ENCODE measurements at places on chromosomes 5 and 9.

GRCh38 chr9:134548618-134549017, 93.0 kb upstream of the COL5A1 start:
- DNase-seq, result no peak

DNA sequence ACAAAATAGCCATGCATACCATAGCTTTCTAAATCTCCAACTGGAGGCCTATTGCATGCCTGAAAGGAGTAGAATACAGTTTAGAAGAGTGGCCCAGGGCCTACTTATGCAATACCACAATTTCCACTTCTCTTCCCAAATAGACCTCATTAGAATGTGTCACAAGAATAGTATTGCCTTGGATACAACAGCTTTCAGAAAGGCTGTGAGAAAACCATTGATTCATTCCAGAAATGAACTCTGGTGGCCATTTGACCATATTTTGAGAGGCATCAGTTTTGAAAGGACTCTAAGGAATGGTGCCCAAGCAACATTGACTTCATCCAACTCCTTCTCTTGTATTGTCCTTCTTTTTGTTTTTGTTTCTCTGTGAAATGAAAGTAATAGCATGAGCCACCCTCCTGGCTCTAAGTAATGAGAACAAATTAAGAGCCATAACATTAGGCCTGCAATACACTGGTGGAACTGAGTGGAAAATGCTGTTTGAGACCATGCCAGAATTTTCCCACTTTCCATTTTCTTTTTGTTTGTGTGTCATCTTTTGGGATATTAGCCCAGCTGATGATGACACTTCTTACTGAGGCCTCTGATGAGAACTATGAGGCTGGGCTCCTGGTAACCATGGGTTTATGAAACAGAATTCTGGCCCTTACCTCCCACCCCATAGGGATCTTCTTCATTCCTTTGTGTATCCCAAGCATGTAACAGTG, 90.2 kb downstream of the TMEM174 start:
- no peak for DNase-seq

GRCh38 chr5:122434205-122434970, 122.4 kb downstream of the SNCAIP start:
- DNase-seq, result no peak

DNA sequence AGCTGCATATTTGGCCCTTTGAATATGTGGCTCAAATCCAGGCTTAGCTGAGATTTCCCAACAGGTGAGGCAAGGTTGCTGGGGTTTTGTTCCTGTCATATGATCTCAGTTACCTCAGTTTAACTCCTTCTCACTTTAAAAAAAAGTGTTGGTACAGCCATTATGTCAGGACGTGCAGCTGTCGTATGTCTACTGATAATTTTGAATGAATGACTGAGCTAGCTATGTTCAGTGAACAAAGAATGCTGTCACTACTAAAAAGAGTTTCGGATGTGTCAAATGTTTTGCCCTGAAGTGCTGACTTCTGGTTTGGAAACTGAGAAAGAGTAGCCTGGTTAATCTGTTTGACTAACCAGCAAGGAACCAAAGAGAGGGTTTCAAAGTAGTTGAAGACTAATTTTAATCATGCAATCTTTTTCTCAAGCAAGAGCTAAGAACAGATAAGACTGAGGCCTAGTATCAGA, 106.3 kb upstream of the NR3C1 start:
- DNase-seq, result no peak

DNA sequence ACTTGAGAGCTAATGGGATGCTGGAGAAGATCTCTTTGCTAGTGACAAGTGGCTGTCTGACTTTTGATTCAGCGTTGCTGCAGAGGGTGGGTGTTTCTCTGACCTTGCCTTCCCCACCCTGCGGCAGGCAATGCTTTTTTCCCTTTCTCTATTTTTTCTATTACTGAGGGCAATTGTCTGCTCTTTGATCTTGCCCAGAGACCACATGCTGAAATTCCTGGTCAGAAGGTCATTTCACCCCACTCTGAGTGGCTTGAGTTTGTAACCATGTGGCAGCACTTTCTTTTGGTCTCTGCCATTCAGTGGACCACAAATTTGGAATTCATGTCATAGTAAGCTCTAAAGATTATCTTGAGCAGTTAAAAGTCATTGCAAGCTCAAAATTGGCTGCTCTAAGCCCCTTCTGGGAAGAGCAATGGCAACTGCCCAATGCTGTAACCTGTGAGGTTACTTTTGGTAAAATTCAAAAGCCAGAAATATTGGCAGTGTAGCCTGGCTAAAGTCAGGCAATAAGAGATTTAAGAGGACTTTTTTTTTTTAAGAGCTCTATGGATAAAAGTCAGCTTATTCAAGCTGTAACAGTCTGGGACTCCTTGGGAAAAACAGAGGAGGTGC, 30.4 kb upstream of the MTMR12 start:
- no peak for DNase-seq

- no peak for DNase-seq
Measured at GRCh38 chr9:8868632-8869031, 1069.1 kb upstream of the DMAC1 start.

DNA sequence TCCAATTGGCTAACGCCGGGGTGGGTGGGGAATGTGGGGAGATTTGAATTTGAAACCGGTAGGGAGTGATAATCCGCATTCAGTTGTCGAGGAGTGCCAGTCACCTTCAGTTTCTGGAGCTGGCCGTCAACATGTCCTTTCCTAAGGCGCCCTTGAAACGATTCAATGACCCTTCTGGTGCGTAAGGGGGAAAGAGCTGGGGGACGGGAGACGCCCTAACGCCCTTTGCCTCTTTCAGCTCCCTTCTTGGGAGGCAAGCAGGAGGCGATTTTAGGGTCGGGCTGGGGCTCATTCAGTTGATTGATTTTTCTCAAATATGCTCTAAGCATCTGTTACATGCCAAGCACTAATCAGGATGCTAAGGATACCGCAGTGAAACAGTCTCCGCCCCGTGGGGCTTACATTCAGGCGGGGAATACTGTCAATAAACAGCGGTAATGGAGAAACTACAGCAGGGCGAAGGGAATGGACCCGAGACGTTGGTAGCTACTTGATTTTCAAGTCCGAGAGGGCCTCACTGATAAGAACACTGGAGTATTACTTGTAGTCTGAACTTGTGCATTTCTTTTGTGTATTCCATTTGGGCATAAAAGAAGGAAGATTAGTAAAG, at the start of gene HMMR:
HMMR (plus strand) TSS at position 71 of the 610 bp plus-strand sequence; CDS start at position 132, 61 bp downstream.
- DNase-seq, result no peak

DNA sequence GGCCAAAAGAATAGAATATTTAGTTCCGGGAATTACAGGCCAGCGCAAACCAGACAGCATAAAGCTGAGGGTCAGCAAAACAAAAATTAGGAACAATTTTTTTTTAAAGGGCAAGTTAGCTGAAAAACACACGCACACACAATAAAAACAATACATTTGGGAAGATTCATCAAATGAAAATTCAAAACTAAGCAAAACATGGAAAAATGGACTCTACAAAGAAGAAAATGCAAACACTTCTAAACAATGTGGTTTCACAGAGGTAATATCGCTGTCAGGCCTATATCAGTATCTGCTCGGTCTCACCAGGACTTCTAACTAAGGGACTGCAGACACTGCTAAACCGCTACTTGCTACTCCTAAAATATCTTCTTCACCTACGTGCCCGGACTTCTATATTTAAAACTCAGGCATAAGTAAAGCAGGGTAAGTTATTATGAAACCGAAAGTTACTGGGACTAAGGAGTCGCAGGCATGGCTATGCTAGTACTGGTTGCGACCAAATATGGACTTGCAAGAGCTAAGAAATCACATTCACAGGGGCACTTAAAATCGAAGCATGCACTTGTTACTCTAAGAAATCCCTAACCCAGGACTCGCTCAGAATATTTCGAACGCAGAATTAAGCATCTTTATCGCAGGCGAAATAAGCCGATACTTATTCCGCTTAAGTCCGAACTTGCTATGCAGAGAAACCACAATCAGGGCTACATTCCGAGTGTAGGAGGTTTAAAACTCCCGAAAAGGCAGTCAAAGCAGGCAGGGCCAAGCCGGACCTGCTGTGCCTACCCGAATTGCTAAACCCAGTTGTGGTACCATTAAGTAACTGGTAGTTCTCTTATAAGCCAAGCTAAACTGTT, 2.3 kb downstream of the ANXA2R start:
- no peak for DNase-seq

DNA sequence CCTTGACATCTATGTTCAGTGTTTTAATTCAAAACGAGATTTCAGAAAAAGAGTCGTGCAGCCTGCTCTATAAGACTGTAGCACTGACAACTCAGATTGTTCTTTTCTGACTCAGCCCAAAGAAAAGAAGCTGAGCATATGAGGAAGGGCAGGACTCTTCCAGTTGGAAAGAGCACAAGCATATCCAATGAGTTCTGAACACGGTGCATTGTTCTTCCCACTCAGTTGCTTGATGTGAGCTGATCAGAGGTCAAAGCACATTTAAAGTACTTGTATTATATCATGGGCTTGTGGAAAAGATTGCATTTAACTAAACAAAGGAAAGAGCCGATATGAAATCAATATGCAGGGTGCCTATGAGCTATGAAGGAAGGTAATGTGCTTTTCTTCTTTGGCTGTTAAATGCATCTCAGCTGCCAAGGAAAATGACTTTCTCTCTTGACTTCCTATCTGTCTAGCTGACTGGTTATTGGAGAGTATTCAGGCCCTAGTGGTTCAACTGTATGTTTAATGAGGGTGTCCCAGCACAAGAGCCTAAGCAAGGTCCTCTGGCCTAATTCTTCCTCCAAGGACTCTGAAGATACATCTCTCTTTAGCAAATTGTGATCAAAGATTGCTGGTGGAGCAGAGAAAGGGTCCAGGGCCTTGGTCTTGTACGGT, 226.6 kb upstream of the PPP1R2B start:
- DNase-seq, result no peak

GRCh38 chr9:113603773-113604172, 140.2 kb downstream of the RGS3 start:
- no peak for DNase-seq

GRCh38 chr5:160467555-160468362, 46.1 kb downstream of the PTTG1 start:
- peak; percentile 82 for DNase-seq

- no peak for DNase-seq
Measured at GRCh38 chr5:136063778-136064465, 35.1 kb downstream of the TGFBI start.

DNA sequence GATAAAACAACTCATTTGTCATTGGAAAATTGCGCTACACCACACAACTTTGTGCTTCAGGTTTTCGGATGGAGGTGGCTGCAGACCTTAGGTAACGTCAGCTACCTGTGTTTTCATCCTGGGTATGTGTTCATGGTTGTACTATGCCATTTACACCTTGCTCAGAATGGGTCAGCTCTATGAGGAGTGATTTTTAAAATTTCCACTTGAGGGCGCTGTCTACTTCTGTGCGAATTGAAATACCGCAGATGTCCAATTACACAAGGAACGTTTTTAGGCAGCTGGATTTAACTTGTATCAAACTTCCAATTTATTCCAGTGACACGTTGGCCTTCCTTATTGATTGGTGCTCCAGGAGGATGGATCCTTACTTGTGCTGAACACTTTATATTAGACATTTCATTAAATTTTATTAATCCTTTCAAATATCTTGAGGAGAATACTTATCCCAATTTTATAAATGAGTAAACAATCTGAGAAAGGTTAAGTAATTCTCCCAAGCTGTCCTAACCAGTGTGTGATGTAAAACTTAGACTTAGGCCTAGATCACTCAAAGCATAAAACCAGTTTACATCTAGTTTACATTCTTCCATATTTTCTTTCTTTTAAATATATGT, 23.4 kb downstream of the DMRTA1 start:
- no peak for DNase-seq

DNA sequence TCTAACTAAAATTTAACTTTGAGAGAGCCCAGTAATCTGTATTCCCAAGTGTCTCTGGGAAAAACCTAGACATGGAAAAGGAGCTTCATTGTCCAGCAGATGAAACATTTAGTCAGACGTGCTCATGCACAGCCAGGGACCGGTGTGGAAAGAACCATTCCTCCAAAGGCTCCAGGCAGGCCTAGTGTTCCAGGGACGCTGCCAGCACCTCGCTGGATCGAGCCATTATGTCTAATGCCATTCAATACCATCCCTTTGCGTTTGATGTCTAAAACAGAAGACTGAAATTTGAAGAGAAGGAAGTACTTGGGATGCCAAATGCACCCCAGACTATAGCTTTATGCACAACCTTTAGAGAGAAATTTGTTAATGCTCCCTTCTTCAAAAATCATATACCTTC, 1.4 kb upstream of the CHSY3 start:
- DNase-seq, result no peak

DNA sequence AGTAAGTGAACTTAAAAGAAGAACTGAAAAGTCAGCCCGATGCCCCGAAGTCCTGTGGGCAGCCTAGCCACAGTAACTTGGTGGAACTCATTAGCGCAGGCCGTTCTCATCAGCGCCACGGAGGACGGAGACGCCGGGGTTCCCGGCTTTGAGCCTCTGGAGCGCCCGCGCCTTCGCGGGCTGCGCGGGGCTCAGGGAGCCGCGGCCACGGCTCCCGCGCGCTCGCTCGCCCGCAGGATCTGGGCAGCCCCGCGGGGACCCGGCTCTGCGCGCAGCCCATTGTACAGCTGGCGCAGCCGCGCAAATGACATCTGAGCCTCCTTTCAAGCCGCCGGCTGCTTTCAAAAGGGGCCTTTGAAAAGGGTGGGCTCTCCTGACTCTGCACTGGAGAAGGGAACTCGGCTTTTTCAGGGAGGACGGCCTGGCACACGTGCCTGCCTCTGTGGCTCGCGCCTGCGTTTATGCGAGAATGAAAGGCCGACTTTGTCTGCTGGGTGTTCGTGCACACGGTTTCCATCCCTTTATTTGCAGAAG, 40.7 kb downstream of the TLR4 start:
- DNase-seq, result no peak

DNA sequence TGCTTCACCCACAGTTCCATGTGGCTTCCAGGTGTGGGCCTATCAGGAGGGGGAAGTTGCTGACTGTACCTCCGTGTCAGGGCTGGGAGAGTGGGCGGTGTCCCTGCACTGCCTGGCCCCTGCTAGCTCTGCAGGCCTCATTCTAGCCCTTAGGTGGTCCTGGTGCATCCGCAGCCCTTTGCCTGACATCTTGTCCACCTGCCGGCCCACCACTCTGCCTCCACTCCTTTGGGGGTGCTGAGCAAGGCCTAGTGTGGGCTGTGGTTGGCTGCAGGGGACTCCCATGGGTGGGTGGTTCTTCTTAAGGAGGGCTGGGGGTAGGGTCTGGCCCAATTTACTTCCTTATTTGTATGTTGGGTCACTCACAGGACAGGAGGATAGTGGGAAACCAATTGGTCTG, 66.9 kb downstream of the HSPA4 start:
- DNase-seq, result no peak

DNA sequence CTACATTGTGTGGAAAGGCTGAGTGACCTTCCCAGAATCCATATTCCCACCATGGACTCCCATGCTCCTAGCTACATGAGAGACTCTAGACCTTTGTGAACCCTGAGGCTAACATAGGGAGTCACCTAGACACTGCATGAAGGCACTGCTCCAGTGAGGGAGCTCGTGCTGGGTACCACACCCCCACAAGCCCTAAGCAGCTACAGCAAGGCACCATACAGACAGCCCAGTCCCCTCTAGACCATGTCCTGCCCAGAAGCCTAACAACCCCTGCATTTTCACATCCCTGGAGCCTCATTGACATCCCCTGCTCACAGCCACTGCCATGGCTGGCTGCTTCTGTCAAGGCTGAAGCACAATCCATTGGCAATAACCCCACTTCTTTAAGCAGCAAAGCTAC, 176.5 kb upstream of the CTNND2 start:
- DNase-seq, result no peak

GRCh38 chr5:121525706-121526105, 326.0 kb upstream of the FTMT start:
- no peak for DNase-seq

GRCh38 chr5:81253875-81254274, 20.8 kb downstream of the CKMT2 start:
- DNase-seq, result no peak
